ENCODE measurements at places on chromosomes 2 and 18. TPM values are rescaled to one million over a fixed set of nuclear protein-coding genes. Genes with fewer than 3 reads are reported as not detected.

Gene MC4R
- not detected for total RNA-seq

Gene CHCHD5
- 19.5 TPM for total RNA-seq

Gene CNOT11
- total RNA-seq = 19.2 TPM

Gene CHRNG
- total RNA-seq = not detected

Gene MEP1B
- not detected for total RNA-seq

Gene ABCB11
- total RNA-seq = 0.66 TPM

- no peaks in the 10 kb centered on the region for H3K4me1 ChIP-seq
- no peaks in the 10 kb centered on the region for H3K27me3 ChIP-seq
Measured at GRCh38 chr2:223601018-223601417, 1.1 kb downstream of the SCG2 start.

GRCh38 chr18:76052227-76052595 lies 442.8 kb downstream of the ZNF516 start:
- no peaks in the 10 kb centered on the region for H3K4me1 ChIP-seq
- H3K4me3 ChIP-seq = no peak overlapping the region
- no peak for DNase-seq

DNA sequence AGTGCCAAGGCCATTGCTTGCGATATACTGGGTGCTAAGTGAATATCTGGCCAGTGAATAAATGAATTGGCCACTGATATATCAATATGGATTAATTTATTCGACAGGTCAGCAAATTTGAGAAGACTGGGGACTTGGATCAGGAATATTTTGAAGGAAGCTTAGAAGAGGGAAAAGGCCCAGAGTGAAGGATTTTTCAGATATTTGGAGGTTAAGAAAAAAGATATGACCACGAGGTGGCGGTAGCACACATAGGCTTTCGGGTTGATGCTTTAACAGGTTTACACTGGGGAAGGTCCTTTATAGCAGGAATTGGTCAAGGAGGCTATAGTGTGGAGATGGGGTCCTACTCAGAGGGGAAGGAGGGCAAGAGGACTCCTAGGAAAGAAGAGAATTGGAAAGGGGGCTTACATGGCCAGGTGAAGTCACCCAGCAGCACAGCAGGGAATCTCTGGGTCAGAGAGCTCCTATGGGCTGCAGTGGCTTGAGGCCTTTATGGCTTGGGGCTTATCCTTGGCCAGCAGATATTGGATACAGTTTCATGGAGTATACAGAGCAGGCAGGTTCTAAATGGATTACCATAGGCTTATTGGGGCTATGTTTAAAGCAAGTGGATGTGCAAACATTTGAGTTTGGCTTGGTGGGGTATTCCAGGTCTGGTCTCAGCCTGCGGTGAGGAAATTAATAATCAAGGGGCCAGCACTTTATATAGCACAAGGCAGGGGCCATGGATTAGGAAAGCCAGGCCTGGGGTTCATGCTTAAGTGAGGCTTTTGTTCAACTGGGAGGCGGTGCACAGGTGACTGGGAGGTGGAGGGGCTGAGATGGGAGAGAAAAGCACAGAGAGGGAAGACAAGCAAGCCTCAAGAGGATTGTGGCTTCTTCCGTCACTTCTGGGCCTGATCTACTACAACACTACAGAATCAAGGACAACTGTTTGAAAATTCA lies 9.7 kb downstream of the IL1RN start:
- H3K36me3 ChIP-seq = no peaks in the 10 kb centered on the region
- H3K27me3 ChIP-seq = no peaks in the 10 kb centered on the region
- no peaks in the 10 kb centered on the region for H3K4me1 ChIP-seq
- no peak overlapping the region for H3K4me3 ChIP-seq
- no peak for DNase-seq

- H3K27me3 ChIP-seq = no peaks in the 10 kb centered on the region
- DNase-seq = no peak
- H3K4me1 ChIP-seq = no peaks in the 10 kb centered on the region
- H3K27ac ChIP-seq = no peak overlapping the region
- H3K4me3 ChIP-seq = no peak overlapping the region
- no peaks in the 10 kb centered on the region for H3K36me3 ChIP-seq
Measured at GRCh38 chr18:64276311-64277090, 127.6 kb upstream of the LINC00305 start.

GRCh38 chr2:46979571-46979979 lies 64.0 kb upstream of the MCFD2 start:
- peak overlapping the region; percentile 19 for H3K27ac ChIP-seq
- H3K36me3 ChIP-seq = no peaks in the 10 kb centered on the region
- H3K27me3 ChIP-seq = no peaks in the 10 kb centered on the region
- H3K4me1 ChIP-seq = no peaks in the 10 kb centered on the region
- no peak overlapping the region for H3K4me3 ChIP-seq

GRCh38 chr2:218223046-218223445 lies 6.1 kb downstream of the ARPC2 start:
- H3K27ac ChIP-seq = no peak overlapping the region
- H3K27me3 ChIP-seq = no peaks in the 10 kb centered on the region
- no peak overlapping the region for H3K4me3 ChIP-seq
- no peaks in the 10 kb centered on the region for H3K4me1 ChIP-seq
- no peaks in the 10 kb centered on the region for H3K36me3 ChIP-seq
- DNase-seq = no peak

DNA sequence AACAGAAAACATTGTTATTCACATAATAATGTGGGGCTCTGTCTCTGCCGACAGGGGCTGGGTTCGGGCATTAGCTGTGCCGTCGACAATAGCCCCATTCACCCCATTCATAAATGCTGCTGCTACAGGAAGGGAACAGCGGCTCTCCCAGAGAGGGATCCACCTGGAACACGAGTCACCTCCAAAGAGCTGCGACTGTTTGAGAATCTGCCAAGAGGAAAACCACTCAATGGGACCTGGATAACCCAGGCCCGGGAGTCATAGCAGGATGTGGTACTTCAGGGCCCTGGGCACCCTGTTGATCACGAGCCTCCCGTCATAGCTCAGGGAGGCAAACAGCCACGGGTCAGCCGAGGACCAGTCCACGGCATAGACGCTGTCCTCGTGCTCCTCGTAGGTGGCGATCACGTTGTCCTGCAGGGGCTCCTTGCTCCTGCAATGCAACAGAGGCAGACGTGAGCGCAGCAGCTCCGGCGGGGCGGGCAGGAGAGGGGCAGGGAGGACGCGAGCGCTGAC lies 188.5 kb downstream of the EIPR1 start:
- H3K4me1 ChIP-seq = no peaks in the 10 kb centered on the region
- no peaks in the 10 kb centered on the region for H3K27me3 ChIP-seq
- H3K4me3 ChIP-seq = no peak overlapping the region
- no peak overlapping the region for H3K27ac ChIP-seq
- no peak for DNase-seq

- H3K4me1 ChIP-seq = no peaks in the 10 kb centered on the region
- H3K4me3 ChIP-seq = no peak overlapping the region
- no peaks in the 10 kb centered on the region for H3K27me3 ChIP-seq
- no peaks in the 10 kb centered on the region for H3K36me3 ChIP-seq
- DNase-seq = no peak
- peak overlapping the region; percentile 32 for H3K27ac ChIP-seq
Measured at GRCh38 chr2:10392951-10393639, 55.0 kb downstream of the ODC1 start.

- H3K4me3 ChIP-seq = no peak overlapping the region
- H3K27ac ChIP-seq = peak overlapping the region; percentile 80
- DNase-seq = no peak
Measured at GRCh38 chr2:55887901-55888624, 35.5 kb downstream of the EFEMP1 start.

GRCh38 chr2:215845839-215846586 lies 167.3 kb downstream of the MREG start:
- no peaks in the 10 kb centered on the region for H3K36me3 ChIP-seq
- no peak for DNase-seq
- no peak overlapping the region for H3K4me3 ChIP-seq
- no peaks in the 10 kb centered on the region for H3K4me1 ChIP-seq
- H3K27ac ChIP-seq = no peak overlapping the region

DNA sequence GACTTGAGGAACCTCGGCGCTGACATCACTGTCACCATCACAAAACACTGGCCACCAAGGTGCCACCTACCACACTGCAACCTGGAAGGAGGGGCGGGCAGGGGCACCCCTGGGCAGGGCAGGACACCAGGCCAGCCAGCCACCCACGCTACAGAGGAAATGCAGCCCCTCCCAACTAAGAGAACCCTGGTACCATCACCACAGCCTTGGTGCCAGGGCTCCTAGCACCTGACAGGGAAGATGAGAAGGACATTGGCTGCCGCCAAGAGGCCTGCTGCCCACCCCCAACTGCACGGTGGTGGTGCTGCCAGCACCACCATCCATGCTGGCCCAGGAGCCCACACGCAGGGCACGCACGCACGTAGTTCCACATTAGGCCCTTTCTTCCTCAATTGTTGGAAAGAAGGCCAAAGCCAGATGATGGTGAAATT lies 88.7 kb downstream of the HDAC4 start:
- no peaks in the 10 kb centered on the region for H3K36me3 ChIP-seq
- H3K4me3 ChIP-seq = no peak overlapping the region
- H3K27ac ChIP-seq = no peak overlapping the region
- peak; percentile 11 for DNase-seq
- no peaks in the 10 kb centered on the region for H3K27me3 ChIP-seq

DNA sequence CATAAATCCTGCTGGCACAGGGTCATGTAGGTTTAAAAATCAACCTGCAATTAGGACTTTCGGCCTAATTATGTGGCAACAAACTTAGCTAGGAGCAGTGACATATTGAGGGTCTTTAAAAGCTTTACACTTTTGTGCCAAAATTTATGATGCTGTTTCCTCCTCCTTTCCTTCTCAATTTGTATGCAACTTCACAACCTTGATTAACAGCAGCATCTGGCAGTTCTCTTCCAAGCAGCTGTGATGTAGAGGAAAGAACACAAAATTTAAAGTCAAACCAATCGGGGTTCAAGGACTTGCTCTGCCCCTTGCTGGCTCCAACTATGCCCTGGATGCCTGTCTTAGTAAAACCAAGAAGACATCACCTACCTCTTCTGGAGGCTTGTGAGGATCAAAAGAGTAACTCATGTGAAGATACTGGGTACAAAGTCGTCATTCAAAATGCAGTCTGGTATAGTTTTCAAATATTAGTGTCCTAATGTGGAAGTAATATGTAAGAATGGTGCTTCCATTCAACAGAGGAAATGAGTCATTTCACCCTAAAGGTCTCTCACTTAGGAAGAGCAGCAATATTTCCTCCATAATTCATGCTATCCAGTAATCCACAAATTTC lies 94.7 kb downstream of the ANKRD44 start:
- no peaks in the 10 kb centered on the region for H3K36me3 ChIP-seq
- no peaks in the 10 kb centered on the region for H3K27me3 ChIP-seq
- no peak overlapping the region for H3K4me3 ChIP-seq
- DNase-seq = no peak

DNA sequence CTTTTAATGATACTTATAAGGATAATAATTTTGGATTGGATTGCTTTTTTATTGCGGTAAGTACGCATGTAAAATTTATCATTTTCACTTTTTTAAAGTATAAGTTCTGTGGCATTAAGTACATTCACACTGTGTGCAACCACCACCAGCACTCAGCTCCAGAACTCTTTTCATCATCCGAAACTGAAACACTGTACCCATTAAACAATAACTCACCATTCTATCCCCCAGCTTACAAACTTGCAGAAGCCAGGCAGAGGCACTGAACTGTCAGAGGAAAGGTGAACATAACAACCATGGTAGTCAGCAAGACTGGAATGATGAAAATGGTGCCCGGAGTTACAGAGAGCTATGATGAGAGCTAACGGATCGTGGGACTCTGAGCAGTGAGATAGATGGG lies 465.9 kb downstream of the ADCYAP1 start:
- no peaks in the 10 kb centered on the region for H3K27me3 ChIP-seq
- DNase-seq = no peak
- no peaks in the 10 kb centered on the region for H3K4me1 ChIP-seq
- no peak overlapping the region for H3K4me3 ChIP-seq
- H3K27ac ChIP-seq = no peak overlapping the region

GRCh38 chr18:61847164-61847791 lies 45.5 kb downstream of the RNF152 start:
- no peak overlapping the region for H3K4me3 ChIP-seq
- H3K4me1 ChIP-seq = no peaks in the 10 kb centered on the region
- no peaks in the 10 kb centered on the region for H3K27me3 ChIP-seq
- no peaks in the 10 kb centered on the region for H3K36me3 ChIP-seq

GRCh38 chr2:160407393-160408172 lies 86.0 kb downstream of the RBMS1 start:
- no peaks in the 10 kb centered on the region for H3K27me3 ChIP-seq
- no peaks in the 10 kb centered on the region for H3K36me3 ChIP-seq
- peaks cover 8% of the 10 kb centered on the region for H3K4me1 ChIP-seq
- peak overlapping the region; percentile 96 for H3K4me3 ChIP-seq
- peak overlapping the region; percentile 98 for H3K27ac ChIP-seq

GRCh38 chr2:191783416-191783815 lies 63.5 kb downstream of the CAVIN2 start:
- no peaks in the 10 kb centered on the region for H3K27me3 ChIP-seq
- no peak overlapping the region for H3K4me3 ChIP-seq
- H3K27ac ChIP-seq = no peak overlapping the region
- no peaks in the 10 kb centered on the region for H3K36me3 ChIP-seq
- H3K4me1 ChIP-seq = no peaks in the 10 kb centered on the region
- no peak for DNase-seq

Measured in breast epithelium (tissue), 4 donors.